Stimulated activated CD4-positive, alpha-beta T cell treated with anti-CD3 and anti-CD28 coated beads, Interleukin-1b, Interleukin-23, amount 100 ng/mL, for 48 hours (primary cell): ENCODE measurements at places on chromosomes 13 and 19.

DNA sequence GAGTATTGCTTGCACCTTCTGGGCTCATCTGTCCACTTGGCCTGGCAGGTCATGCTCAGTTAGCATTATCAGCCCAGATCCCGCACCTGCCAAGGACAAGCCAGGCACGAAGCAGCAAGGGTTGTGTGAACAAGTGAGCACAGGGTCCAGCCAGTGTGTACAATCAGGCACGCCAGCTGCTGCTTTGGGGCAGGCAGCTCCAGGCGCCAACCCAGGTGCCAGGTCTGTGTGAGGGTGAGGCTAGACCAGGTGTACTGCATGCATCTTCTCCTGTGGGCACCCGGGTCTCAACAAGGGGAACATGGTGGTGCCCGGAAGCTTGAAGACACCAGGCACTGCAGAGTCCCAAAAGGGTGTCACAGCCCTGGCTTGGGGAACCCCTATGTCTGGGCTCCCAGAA is 1446.8 kb downstream of the PCDH9 start:
- no peak for DNase-seq

- DNase-seq = no peak
Measured at GRCh38 chr13:113086031-113086750, 19.4 kb upstream of the F7 start.

- DNase-seq = no peak
Measured at GRCh38 chr19:10748927-10749434, 31.1 kb downstream of the DNM2 start.

DNA sequence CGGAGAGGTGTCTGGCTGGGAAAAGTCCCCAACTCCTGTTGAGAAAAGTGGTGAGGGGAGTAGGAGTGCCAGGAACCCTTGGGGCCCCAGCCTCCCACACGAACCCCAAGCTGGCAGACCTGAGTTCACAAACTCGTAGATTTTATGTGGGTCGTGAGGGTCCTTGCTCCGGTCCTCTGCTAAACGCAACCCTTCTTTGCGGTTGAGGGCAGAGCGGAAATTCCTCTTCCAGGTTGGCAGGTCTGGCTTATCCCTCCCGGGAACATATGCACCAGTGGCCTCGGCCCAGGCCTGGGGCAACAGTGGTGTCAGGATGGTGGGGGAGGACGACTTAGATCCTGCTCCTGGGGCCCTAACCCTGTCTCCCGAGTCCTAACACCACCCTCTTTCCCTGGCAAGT is 2.4 kb downstream of the IRF3 start:
- DNase-seq = no peak

DNA sequence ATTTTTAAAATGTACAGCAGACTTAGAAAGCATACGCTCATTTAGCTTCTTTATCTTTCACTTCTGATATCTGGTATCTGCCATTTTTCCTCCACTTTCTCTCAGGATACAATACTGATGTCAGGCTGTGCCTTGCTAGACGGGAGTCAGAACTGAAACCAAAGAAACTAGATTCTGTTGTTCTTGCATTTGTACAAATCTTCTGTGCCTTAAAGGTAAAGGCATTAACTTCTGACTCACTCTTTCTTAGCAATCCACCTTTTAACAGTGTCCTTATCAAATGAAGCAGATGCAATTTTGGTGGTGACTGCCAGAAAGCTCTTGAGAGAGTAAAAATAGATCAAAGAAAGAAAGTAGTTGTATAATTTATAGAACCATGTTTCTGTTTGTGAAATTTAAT is 370.4 kb downstream of the PCDH20 start:
- DNase-seq = no peak

- DNase-seq = no peak
Measured at GRCh38 chr13:48819376-48819775, 156.3 kb upstream of the FNDC3A start.

- no peak for DNase-seq
Measured at GRCh38 chr19:42332059-42332458, 6.6 kb downstream of the MEGF8 start.

DNA sequence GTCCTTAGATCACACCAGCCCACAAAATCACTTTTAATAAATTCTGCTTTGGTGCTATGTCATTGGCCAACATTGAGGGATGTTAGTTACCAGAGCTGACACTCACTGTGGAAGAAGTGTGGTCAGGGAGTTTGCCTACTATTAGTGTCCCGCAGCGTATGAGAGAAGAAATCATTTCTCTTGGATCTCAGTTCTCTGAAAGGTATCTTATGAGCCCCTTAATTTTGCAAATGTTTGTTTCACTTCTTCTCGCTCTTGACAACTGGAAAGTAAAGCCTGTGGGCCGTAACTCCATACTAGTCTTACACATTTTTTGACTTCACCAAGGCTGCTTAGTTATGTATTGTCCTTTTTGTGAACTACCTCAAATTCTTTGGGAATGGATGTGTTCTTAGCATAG is 80.9 kb downstream of the FLT1 start:
- no peak for DNase-seq

- DNase-seq = no peak
Measured at GRCh38 chr19:30144802-30145201, 202.8 kb downstream of the URI1 start.

DNA sequence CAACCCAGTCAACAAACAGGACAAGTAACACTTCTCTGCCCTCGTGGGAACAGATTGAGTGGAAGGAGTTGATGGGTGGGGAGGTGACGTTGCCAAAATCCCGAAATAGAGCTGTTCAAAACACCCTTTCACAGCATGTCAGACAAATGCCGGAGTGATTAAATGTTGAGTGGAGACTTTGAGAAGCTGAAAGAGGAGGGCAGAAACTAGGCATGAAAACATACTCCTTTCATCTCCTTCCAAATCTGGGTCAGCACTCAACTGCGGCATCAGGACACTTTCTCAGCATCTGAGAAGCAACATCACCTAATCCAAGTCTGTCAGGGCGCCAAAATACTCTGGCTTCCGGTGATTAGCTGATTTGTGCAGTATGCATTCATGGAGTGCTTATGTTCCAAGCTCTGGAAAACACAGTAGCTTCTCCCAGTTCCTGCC is 51.5 kb upstream of the MRI1 start:
- DNase-seq = no peak

GRCh38 chr13:87331178-87331577 is 340.0 kb upstream of the SLITRK5 start:
- DNase-seq = no peak

DNA sequence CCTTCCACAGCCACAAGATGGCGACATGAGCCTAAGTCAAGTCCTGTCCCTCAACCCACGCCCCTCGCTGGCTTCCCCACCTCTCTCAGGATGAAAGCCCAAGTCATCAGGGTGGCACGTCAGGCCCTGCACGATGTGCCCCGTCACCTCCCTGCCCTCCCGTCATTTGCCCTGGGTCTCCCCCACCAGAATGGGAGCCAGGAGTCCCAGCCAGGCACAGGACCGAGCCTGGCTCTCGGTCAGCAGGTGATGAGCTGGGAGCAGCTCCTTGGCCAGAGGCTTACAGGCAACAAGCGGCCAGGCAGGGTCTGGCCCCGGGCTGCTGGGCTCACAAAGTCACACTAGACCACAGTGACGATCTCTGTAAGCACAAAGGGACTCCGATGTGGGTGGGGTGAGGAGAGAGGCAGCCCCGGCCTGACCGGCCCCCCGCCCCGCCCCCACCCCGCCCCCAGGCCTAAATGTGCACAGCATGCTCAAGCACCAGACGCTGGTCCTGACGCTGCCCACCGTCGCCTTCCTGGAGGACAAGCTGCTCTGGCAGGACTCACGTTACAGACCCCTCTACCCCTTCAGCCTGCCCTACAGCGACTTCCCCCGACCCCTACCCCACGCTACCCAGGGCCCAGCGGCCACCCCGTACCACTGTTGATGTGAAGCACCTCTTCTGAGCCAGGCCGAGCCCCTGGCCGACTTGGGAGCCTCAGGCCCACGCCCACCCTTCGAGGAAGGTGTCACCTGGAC is 7.3 kb downstream of the MRPL4 start:
- peak; percentile 96 for DNase-seq

GRCh38 chr13:97134364-97135095 is 87.6 kb upstream of the MBNL2 start:
- DNase-seq = no peak

GRCh38 chr13:101955764-101956163 is 446.1 kb downstream of the FGF14 start:
- DNase-seq = no peak

- DNase-seq = no peak
Measured at GRCh38 chr13:78662467-78662866, 3.5 kb upstream of the OBI1 start.

- DNase-seq = no peak
Measured at GRCh38 chr13:104953588-104953987, 1581.9 kb downstream of the EFNB2 start.

- peak; percentile 88 for DNase-seq
Measured at GRCh38 chr13:99386911-99387788, 80.0 kb upstream of the GPR183 start.

GRCh38 chr13:110957181-110957884 is 42.5 kb upstream of the ANKRD10 start:
- DNase-seq = no peak

GRCh38 chr13:33033051-33033812 is 17.0 kb downstream of the KL start:
- DNase-seq = peak; percentile 40

DNA sequence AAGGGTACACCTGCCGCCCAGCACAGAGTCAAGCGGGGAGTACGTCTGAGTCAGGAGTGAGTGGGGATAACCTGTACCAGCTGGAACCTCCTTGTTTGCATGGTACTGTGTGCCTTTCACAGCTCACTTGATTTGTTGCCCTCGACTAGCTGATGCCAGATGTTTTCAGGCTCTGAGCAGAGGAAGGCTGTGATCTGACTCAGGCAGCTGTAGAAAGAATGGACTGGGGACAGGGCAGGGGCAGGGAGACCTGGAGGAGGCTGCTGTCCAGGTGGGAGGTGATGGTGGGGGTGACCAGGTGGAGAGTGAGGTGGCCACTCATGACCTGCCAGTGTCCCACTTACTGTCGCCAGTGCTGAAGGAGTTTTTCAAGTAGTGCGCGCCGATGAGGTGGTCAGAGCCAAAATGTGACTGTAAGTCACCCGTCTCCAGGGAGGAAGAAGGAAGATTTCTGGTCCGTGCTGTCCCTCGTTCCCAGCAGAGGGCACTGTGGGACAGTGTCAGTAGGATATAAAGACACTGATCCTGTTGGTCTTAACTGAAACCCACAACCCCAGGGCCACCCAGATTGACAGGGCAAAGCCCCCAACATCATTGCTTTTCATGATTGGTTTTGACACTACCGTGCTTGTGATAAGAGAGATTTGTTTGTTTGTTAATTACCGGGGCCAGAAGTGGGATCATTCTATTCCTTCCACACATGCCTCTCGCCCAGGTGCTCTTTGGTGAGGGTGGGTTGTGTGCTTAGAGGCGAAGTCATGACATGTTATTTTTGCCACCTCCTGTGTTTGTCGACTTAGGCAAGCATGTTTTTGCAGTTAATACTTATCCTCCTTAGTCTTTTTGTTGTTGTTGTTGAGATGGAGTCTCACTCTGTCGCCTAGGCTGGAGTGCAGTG is 128.4 kb downstream of the DPF1 start:
- peak; percentile 54 for DNase-seq
